NCI-H2081 treated with DMSO at 0.1 percent for 48 hours (cell line): ENCODE measurements at places on chromosomes 12 and 14.

DNA sequence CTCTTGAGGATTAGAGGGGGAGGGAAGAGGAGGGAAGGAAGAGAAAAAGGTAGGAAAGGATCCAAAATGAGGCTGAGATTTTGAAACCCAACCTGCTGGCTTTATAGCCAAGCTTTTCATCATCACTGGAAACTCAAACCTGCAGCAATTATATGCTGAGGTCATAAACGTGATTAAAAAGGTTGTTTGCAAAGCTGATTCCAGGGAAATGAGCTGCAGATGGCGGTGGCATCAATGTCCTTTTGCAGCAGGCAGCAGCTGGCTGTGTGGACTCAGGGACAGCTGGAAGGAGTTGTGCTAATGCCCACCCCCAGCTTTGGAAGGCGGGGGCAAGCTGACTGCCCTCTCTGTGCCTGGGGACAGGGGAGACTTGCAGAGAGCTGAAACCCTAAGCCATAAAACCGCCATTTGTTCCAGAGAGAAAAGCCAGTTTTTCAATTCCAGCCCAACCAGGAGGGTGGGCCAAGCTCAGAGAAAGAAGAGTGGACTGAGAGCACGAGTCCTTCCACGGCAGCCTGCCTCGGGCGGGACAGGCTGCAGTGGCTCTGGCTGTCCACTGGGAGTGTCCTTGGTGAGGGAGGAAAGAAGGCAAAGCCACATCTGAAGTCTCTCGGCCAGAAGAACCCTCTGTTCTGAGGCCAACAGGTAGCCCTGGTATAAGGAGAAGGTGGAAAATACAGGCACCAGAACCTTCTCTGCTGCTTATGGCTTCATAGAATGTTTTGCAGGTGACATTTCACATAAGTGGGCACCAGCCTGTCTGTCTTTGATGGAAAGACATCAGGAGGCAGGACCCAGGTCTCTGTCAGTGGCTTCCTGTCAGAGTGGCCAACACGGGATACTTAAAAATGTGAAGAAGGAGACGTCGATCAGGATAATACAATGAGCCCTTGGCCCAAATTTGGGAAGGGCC, 90.7 kb downstream of the SINHCAF start:
- DNase-seq, result peak; percentile 95

DNA sequence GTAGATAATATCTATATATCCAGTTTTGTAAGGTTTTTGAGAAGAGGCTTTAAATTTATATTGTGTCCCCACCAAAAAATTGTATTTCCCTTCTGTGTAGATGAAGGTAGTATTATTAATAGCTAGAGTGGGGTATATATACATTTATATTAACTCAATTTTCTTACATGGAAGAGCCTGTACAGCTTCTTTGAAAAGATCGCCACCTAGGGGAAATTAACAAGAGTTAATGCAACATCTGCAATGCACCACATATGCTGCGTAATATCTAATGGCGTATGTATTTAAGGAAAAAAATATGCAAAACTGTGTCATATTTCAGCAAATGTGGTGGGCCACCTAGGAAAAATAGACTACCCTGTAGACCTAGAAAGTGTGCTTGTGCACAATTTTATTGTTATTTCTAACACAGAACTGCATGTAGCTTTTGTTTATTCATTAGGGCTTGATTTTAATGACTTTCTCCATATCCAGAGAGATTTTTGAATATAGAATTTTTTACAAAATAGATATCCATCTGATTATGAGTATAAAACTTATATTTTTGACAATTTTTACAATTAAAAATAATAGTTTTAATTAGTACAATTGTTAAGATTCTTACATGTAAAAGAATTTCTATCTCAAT, 14.0 kb downstream of the CCER1 start:
- DNase-seq, result peak; percentile 8

GRCh38 chr12:77687321-77687720, 143.4 kb upstream of the NAV3 start:
- no peak for DNase-seq

DNA sequence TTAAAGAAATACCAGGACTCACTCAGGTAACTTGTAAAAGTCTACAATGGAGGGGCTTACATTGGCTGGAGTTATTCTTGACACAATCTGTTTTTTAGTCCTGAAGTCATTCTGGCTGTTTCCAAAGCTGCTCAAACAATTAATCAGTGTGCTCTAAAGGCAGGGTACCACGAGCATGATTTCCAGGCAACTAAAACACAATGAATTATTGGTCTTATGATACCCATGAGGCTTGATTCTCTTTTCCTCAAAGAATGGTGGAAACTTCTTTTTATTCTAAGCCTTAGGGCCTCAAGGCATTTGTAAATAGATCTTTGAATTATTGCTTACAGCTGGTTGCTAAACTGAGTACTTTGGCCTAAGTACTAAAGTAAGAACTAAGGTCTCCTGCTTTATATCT, 199.8 kb upstream of the PDZRN4 start:
- DNase-seq, result no peak

DNA sequence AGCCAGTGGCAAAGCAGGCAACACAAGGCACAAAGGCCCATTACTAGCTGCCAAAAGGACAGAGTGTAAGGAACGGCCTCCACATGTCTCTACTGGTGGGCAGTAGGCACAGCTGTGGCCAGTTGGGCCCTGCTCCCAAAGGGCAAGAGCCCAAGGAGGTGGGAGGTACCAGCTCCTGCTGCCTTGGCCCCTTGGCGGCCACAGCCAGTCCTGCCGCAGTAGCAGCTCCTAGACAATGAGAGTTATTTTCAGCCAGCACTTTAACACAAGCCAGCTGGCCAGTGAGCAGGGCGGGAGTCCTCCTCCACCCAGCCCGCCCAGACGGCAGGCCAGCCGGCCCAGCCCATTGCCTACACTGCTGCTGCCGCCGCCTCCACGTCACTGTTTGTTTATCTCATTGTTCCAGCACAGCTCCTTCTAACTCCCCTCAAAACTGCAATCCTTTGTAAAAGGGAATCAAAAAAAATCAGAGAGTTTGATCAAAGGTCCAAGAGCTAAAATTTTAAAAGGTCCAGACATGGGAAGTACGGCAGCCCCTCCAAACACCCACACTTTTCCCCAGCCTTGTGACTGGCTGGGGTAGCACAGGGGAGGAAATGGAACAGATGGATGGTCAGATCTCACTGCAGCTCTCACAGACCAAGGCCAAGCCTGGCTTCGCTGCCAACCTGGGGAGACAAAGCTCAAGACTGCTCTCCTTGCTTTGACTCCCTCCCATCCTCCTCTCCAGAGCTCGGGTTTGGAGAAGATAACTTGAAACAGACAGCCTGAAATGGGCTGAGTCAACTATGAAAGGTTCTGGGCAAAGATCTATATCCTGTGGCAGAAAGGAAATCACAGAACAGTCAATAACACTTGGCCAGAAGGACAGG, 33.5 kb downstream of the FMNL3 start:
- no peak for DNase-seq

DNA sequence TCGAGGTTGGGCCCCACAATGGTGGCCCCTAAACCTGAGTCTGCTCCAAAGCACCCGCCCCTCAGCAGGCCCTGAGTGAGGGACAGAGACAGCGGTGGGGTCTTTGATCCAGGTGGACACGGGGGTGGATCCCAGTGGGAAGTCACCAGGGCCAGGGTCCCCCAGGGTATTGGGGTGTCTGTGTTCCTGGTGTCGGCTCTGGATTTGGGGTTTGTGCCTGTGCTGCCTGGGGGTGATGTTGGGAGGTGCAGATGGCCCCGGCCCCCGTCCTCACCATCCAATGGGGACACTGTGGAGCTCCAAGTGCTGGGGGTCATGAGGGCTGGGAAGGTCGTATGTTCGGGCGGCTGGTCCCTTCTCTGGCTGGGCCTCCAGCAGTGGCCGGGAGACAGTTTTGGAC, 354.2 kb downstream of the TMEM121 start:
- DNase-seq, result no peak

- DNase-seq, result no peak
These were observed 13.3 kb upstream of the LLPH start for GRCh38 chr12:66143868-66144267.
